ENCODE measurements at places on chromosomes 11 and 22.

DNA sequence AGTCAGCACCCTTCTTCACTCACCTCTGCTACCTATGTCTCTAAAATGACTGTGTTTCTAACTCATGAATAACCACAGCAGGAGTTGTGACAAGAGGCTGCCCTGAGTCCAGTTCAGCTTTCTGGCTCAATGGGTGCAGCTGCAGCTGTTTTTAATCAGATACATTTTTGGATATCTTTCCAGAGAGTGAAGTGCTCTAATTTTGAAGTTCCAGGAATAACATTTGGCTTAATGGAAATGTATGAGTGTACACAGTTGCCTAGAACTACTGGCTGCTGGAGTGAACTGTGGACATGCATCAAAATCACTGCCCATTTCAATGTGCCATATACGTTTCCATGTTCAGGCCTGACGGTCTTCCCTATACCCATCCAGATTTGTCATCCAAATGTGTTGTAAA, 769.5 kb upstream of the ANO3 start:
- no peak for DNase-seq

DNA sequence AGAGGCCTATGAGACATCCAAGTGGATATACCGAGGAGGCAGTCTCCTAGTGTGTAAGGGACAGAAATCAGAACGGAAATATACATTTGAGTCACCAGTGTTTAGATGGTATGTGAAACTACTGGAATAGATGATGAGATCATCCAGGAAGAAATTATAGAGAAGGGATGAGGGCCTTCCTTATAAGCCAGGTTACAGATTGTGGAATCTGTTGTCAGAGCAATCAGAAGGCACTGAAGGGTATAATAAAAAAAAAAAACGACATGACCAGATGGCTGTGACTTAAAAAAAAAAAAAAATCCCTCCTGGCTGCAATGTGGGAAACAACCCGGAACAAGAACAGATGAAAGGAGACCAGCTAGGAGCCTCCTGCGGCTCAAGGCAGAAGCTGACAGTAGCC, 2.7 kb downstream of the MAJIN start:
- DNase-seq, result no peak

DNA sequence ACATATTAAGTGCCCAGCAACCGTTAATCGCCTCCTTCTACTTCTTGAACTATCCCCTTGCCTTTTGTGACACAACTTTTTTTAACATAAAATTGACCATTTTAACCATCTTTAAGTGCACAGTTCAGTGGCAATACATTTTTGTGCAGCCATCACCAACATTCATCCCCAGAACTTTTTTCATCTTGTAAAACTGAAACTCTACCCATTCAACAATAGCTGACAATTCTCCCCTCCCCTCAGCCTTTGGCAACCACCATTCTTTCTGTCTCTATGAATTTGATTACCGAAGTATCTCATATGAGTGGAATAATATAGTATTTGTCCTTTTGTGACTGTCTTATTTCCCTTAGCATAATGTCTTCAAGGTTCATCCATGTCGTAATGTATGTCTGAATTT, 66.0 kb downstream of the MICAL2 start:
- no peak for DNase-seq

GRCh38 chr22:27473533-27473932, 328.0 kb downstream of the MN1 start:
- DNase-seq, result no peak

GRCh38 chr11:113305440-113306336, 8.7 kb upstream of the TTC12 start:
- DNase-seq, result peak; percentile 78

- DNase-seq, result no peak
These were observed 67.9 kb downstream of the MCM5 start for GRCh38 chr22:35467681-35468434.
